CD4-positive, alpha-beta memory T cell (primary cell): ENCODE measurements at places on chromosomes 11 and 22. TPM values are rescaled to one million over a fixed set of nuclear protein-coding genes. Genes with fewer than 3 reads are reported as not detected.

Gene GLYATL1B
- total RNA-seq, result not detected

Gene MN1
- 0.35 TPM for total RNA-seq

Gene SLCO2B1
- 2.8 TPM for total RNA-seq

DNA sequence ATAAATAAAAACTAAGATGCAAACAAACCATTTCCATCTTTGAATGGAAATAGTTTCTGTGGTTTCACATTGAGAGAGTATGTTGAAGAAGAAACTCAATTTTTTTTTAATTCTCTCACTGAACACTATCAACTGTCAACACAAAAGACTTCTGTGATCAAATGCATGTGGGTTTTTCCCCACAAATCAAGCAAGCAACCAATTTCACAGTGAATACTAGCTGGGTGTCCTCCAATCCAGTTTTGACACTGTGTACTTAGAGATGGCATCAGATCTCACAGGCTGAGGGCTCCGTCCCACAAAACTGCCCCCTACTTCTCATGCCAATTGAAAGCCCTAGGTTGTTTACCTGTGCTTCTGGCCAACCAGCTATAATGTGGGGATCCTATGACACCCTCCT lies 34.5 kb downstream of the CTSC start:
- DNase-seq, result no peak

- no peak for DNase-seq
These were observed 1.0 kb downstream of the PAX6 start for GRCh38 chr11:31809857-31810778.

Gene CSRP3
- total RNA-seq, result not detected

- DNase-seq, result no peak
These were observed 11.9 kb downstream of the L3MBTL2 start for GRCh38 chr22:41216984-41217383.

DNA sequence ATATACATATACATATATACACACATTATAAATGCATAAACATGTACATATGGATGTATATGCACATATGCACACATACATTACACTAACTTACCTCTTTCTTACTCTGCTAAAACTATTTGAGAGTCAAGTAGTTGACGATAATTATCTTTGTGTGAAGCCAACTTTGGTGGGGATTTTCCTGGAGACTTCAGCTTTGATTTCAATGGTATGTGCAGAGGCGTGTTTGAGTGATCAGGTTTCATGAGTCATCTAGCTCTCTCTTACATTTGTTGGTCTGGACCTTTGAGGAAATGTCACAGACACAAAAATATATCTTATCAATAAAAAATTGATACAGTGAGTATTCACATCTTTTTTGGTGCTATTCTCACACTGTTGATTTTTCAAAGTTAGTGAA lies 769.1 kb upstream of the LUZP2 start:
- no peak for DNase-seq

Gene CAPN5
- total RNA-seq, result 1.9 TPM

DNA sequence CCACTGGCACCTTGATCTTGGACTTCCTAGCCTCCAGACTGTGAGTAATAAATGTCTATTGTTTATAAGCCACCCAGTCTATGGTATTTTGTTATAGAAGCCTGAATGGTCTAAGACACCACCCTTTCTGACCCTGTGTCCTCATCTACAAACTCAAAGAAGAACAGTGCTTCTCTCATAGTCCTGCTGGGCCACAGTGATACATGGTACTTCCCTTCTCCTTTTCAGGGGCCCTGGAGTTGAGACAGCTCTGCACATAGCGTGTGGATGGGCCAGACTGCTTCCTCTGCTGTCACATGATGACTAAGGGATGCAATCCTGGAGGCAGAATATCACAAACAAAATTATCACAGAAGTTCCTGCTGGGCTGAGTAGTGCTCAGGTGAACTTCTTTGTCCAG lies 5.0 kb downstream of the KCNJ11 start:
- no peak for DNase-seq

DNA sequence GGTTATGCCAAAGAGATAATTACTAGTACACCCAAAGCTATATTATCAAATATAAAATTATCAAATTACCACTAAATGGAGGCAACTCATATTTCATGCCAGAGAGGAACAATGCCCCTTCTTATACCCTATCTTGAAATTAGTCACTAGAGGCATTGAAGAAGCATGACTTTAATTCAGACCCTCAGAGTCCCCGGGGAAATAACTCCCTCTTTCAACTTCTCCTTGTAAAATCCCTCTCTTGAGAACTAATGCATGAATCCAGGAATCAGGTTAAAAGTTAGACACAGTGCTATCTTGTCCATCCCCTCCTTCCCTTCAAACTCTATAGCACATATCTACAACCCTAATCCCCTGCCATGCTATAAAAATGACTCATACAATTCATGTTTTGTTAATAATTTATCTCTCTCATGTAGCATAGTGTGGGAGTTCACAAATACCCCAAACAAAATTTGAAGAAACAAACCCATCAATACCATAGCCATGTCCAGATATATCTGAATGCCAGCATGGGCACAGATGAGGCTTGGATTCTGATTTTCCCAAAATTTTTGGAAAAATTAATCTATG lies 665.4 kb downstream of the KCNA4 start:
- no peak for DNase-seq

Gene CATSPERZ
- not detected for total RNA-seq

GRCh38 chr11:102171101-102171500 lies 60.9 kb downstream of the YAP1 start:
- DNase-seq, result no peak

GRCh38 chr11:130781931-130782330 lies 134.3 kb downstream of the SNX19 start:
- no peak for DNase-seq

- DNase-seq, result no peak
These were observed 7.3 kb downstream of the TRIM21 start for GRCh38 chr11:4385978-4386740.

DNA sequence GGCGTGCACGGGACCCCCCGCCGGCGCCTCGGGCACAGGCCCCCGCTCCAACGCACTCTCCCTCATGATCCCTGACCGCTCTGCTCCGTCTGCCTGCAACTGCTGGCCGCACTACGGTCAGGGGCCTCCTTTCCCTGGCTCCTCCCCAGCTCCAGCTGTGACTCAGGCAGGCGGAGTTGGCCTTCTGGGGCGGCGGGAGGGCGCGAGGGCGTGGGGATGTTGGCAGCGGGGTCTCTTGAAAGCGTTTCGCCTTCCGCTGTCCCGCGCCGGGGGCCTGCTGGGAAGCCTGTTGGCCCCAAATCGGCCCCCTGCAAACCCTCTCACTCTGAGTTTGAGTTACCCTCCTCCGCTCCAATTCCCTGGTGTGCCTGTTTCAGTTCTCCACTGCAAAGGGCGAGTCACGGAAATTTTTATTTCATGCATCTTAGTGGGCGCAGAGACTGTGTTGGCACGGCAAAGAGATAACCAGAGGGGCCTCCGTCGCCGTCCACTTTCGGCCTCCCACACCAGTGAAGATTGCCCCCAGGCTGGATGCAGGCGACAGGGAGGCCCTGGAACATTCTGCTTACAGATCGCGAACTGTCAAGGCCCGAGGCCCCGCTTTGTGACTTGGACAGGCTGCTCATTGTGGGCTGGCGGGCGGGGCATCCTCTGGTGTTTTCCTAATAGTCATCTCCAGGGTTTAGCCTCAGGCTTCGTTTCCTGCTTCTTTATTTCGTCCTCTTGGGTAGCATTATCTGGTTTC lies at the start of gene CAVIN3:
Gene CAVIN3, minus strand, starts transcription at position 91 of the 745 bp plus-strand sequence. Its CDS starts 25 bp downstream, at position 66.
- DNase-seq, result peak; percentile 10

DNA sequence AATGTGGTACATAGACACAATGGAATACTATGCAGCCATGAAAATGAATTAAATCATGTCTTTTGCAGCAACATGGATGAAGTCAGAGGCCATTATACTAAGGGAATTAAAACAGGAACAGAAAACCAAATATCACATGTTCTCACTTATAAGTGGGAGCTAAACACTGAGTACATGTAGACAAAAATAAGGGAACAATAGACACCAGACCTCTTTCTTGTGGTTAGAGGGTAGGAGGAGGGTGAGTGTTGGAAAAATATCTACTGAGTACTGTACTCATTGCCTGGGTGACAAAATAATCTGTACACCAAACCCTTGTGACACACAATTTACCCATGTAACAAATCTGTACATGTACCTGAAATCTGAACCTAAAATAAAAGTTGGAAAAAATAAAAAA lies 59.1 kb upstream of the ANO5 start:
- no peak for DNase-seq

GRCh38 chr11:99505831-99506230 lies 485.1 kb downstream of the CNTN5 start:
- DNase-seq, result no peak

- no peak for DNase-seq
These were observed 39.5 kb downstream of the HIPK3 start for GRCh38 chr11:33296695-33297094.

DNA sequence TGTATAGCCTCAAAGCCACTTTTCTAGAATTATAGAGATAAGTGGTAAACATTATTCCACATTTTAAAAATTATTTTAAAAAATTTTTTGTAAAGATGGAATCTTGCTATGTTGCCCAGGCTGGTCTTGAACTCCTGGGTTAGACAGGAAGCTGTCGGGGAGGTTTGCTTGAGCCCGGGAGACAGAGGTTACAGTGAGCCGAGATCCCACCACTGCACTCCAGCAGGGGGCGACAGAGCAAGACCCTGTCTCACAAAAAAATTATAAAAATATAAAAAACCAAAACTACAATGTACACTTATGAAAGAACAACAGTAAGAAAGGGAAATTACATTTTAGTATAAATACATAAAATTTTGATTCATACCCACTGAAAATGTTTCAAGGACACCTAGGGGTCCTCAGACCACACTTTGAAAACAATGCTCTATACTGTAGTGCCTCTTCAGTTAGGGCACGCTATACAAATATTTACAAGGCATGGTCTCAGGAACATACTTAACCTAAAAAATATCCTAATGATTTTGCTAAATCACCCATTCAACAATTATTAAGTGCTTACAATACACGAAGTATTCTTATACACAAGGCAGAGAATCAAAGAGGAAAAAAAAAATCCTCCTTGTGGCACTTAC lies 111.2 kb downstream of the MRTFA start:
- DNase-seq, result peak; percentile 68

DNA sequence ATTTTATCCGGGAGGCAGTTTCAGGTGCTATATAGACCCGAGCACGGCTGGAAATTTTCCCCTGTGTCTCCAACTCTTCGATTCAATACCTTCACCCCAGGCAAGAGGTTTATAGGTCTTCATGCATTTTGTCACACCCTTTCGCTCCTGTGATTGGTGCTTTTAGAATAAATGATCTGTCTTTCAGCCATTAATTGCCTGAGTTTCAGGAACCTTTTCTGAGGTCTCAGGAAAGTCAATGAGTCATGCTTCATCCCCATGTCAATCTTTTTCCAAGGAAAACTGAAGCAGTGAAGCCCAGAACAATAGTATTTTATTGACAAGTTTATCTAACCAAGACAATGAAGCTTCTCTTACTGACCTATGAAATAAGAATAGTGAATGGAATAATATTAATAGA lies 29.9 kb downstream of the FAM181B start:
- DNase-seq, result no peak

GRCh38 chr22:35973388-35973787 lies 55.2 kb downstream of the RBFOX2 start:
- DNase-seq, result no peak

DNA sequence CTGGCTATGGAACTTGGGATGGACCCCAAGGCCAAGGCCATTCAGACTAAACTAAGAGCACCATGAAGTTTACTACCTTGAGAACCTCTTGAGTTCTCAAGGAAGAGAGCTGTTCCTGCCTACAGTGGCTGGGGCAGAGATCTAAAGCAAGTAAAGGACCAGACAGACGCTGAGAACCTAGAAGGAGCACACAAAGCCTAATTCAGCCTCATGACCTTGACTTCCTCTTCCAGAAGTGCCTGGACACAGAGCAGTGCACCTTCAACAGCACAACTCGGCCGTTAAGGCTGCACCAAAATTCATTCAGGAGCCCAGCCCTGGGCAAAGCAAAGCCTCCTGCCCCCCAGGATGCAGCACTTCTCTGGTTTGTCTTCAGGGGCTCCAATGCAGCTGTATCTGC lies 82.9 kb upstream of the AKIP1 start:
- no peak for DNase-seq

Gene NCAM1
- total RNA-seq, result 0.39 TPM

DNA sequence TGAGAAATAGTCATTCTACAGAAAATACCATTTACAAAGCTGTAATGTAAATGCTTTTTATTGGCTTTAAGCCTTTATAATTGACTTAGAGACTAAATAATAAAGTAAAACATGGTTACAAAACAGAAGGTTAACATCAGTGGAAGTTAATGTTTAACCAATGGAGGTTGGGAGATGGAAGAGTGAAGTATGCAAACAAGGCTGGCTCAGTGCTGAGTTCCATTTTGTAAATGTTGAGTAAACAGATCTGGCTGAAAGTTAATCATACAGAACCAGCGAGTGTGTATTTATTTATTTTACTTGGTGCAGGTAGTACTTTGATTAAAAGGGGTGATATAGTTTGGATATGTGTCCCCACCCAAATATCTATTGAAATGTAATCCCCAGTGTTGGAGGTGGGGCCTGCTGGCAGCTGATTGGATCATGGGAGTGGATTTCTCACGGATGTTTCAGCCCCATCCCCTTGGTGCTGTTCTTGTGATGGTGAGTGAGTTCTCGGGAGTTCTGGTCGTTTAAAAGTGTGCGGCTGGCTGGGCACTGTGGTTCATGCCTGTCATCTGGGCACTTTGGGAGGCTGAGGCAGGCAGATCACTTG lies 827.4 kb downstream of the OPCML start:
- DNase-seq, result no peak

GRCh38 chr11:13220148-13220547 lies 57.4 kb upstream of the BMAL1 start:
- DNase-seq, result no peak

DNA sequence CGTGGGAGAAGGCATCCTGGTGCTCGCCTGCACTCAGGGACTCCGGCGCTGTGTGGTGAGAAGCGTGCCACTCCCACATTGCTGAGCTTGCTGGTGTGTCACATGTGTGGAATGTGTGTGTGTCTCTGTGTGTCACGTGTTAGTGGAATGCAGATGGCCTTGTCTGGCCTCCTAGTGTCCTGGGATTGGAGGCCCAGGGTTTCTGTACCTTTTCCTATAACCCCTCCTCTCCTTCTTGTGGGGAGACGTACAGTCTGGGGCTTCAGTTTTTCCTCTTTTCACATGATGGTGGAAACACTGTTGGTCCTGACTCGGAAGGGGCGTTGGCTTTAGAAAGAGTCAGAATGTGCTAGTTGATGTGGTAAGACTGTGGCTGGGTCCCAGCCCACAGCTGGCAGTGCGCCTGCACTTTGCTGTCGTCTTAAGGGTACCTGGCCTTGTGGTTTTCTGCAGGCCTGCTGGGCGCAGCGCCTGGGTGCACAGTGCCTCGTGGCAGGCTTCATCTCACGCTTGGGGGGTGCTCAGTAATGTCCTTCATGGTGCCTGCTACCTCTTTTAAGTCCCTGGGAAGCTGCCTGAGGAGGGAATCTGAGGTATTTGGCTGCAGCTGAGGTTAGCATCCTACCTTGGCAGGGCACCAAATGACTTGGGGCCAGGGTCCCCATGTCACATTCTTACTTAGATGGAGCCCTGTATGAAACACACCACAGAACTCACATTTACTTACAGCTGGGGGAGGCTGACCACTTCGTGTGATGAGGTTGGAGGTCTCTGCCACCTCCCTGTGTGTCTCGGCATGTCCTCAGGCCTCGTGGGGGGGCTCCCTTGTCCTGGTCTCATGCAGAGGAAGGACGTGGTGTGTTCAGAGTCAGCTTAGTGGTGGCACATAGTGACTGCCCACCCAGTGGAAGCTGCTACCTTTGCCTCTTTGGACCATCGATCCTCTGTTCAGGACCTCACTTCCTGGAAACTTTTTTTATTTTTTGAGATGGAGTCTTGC lies 61.9 kb downstream of the MED15 start:
- peak; percentile 91 for DNase-seq

Gene TRIM48
- total RNA-seq, result not detected

- no peak for DNase-seq
These were observed 13.3 kb downstream of the ARVCF start for GRCh38 chr22:20003304-20003703.

Gene CNGA4
- total RNA-seq, result 0.58 TPM
